ENCODE measurements at places on chromosomes 12 and 14.

- peak; percentile 65 for DNase-seq
Measured at GRCh38 chr14:23447361-23448350, 12.2 kb upstream of the MYH7 start.

DNA sequence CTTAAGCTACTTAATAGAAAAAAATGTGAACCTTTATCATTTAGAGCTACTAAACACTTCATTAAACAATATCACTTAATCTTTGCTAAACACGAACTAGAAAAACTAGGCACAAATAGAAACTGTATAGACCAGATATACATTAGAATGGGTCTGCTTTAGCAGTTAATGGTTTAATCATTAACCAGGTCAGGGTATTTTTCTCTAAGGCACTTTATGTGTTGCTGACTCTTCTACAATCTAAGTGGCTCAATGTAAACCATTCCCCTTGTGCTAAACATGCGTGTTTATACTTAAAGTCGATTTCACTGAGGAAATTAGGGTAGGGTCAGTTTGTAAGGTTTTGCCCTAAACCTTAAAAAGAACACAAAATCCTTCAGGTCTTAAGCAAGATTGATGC lies 29.7 kb downstream of the TMCC3 start:
- no peak for DNase-seq

DNA sequence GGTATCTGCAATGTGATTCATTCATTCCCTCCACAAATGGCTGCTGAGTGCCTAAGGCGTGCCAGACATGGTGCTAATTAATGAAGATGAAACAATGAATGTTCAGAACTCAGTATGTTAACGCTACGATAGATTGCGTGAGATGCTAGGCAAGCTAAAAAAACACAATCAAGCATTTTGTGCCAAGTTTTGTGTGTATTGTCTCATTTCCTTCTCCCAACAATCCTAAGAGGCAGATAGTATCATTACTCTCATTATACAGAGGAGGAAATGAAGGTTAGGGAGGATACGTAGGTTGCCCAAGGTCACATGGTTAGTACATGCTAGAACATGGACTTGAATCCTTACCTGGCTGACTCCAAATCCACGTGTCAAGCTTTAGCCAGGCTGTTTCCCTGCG lies 264.4 kb downstream of the EFCAB11 start:
- no peak for DNase-seq

DNA sequence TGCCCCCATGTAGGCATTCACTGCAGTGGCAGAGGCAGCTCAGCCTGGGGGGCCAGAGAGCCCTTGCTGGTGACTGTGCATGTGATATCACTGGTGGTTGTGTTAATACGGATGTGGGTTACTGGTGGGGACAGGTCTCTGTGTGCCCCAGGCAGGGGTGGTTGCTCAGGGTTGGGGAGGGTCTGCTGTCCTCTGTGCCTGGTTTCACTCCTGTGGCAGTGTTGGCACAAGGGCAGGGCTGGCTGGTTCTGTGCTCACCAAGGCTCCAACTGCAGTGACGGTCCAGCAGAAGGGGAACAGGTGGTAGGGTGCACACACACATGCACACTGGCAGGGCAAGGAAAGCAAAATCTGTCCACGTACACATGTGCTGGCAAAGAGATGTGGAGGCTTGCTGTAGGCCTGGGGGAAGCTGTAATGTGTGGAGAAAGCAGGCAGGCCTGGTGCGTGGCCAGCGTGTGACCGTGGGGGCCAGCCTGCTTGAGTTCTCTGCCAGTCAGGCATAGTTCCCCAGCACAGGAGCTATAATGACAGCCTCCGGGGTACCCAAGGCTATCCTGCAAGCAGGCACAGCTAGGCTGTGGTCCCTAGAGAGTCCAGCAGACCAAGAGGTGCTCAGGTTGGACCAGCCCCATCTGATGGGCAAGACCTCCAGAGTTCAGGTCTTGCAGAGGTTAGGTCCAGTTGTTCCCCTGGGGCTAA lies 254.6 kb downstream of the FBXL14 start:
- DNase-seq, result no peak

- no peak for DNase-seq
Measured at GRCh38 chr12:3035171-3035570, 42.0 kb upstream of the TSPAN9 start.

DNA sequence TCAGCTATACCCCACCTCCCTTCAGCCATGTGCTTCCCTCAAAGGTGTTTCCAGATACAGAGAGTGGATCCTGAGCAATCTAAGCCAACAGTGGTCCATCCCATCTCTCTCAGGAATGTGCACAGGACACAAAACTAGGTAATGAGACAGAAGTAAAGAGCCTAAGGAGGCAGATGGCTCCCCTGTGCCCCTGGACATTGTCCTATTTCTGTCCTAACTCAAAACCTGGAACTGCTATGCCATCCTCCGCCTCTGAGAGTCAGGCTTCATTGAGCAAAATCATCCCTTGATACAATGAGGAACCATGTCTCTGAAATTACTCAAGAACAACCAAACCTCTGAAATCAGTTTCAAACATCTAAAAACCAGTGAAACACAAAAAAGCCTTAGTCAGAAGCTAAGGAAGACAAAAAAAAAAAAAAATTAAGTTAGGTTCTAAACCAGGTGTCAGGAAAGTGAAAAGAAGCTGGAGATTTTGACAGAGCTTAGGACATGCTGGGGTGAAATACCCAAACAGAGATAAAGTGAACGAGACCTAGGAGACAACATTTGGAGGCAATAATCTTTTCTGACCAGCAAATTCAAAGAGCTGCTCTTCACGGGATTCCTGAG lies 200.3 kb upstream of the PLEKHG7 start:
- DNase-seq, result peak; percentile 12

DNA sequence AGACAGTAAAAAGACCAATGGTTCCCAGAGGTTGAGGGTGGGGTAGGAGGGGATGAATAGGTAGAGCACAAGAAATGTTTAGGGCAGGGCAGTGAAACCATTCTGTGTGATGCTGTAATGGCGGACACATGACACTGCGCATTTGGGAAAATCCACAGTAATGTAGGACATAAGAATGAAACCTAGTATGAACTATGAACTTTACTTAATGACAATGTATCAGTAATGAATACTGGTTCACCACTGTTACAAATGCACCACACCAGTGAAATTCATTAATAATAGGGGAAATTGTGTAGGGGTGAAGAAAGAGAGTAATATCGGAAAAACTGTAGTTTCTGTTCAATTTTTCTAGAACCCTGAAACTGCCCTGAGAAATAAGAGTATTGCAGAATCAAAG lies 5.6 kb downstream of the ERH start:
- DNase-seq, result no peak

GRCh38 chr12:64821116-64821630 lies 3.3 kb upstream of the TBC1D30 start:
- DNase-seq, result no peak

GRCh38 chr14:95389471-95390011 lies 69.8 kb upstream of the CLMN start:
- DNase-seq, result no peak

DNA sequence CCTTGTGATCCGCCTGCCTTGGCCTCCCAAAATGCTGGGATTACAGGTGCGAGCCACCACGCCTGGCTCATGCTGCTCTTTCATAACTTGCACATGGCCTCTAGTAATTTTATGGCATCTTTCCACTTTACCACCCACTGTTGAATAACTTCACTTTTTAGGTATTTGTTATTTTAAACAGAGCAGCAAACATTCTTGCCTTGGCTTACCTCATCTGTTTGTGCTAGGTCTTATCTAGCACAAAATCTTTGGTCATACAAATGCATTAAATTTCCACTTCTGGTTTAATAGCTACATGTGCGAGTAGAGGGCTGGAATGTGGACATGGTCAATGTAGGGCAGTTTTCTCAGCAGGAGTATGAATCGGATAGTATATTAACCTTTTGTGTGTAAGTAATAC lies 38.8 kb upstream of the ATF7IP start:
- DNase-seq, result no peak

GRCh38 chr12:128609861-128610260 lies 213.9 kb downstream of the SLC15A4 start:
- DNase-seq, result no peak

- DNase-seq, result peak; percentile 50
Measured at GRCh38 chr12:110104188-110105094, 19.7 kb upstream of the IFT81 start.

DNA sequence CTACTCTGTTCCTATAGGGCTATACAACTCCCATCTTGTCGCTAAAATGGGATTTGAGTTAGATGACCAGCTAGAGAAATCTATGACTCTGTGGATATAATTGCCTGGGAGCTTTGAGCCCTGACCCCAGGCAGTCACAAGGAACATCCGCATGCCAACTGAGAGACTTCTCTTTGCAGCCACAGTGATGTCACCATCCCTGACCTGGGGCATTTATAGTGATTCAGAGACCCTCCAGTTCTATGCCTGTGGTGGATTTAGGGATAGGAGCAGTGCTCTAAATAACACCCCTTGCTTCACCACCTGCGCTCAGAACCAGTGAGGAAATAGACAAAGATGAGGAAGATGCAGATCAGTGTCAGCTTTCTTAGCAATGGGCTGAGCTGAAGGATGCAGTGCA lies 86.2 kb downstream of the RIN3 start:
- DNase-seq, result no peak

DNA sequence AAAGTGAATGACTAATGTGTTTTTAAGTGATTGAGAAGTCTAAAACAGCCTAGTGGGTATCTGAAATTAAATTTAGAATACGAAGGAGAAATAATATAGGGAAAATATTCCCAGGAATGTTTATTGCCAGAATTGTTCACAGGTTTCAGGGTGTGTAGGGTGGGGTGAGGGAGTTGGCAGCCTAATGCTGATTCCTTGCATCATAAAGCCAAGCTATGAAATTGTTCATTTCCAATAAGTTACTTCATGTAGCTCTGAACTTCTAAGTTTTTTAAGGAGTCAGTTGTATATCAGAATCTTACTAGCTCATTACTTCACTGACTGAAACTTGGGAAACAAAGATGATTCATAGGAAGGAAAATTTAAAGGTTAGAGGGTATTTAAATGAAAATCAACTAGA lies 56.4 kb downstream of the RAB35 start:
- DNase-seq, result no peak

GRCh38 chr12:88435334-88436076 lies 144.8 kb downstream of the KITLG start:
- no peak for DNase-seq

- DNase-seq, result no peak
Measured at GRCh38 chr14:29165431-29165830, 398.8 kb downstream of the FOXG1 start.

DNA sequence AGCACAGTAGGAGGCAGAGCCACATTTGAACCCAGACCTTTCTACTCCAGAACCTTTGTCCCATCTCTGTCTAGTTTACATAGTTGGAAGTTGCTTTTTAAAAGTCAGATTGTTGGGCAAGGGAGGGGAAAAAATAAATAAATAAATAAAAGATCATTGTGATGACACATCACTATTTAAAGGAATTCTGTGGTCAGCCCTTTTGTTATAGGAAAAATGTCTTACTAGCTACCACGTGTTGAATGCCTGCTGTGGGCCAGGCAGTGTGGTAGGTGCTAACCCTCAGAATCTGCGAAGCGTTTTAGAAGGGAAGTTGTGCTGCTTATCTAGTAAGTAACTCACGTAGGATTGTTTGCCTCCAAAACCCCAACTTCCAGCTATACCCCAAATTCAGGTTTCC lies 62.3 kb downstream of the BHLHE41 start:
- no peak for DNase-seq

- no peak for DNase-seq
Measured at GRCh38 chr12:41100572-41100971, 87.5 kb upstream of the PDZRN4 start.

DNA sequence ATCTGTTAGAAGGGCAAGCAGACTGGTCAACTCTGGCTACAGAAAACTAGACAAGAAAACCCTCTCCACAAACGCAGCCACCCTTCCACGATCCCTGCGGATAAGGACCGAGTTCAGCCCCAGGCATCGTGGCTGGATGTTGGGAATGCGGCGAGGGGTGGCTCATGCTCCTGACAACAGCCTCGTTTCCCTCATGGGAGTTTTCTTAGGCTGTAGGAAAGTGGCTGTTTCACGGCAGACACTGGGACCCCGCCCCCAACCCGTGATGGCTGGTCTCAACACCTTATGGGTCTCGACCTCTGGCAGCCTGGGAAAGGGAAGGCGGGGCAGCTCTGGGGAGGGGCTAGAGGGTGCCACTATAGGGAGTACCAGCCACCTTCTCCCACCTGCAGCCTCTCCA lies 123.3 kb downstream of the RFLNA start:
- no peak for DNase-seq

DNA sequence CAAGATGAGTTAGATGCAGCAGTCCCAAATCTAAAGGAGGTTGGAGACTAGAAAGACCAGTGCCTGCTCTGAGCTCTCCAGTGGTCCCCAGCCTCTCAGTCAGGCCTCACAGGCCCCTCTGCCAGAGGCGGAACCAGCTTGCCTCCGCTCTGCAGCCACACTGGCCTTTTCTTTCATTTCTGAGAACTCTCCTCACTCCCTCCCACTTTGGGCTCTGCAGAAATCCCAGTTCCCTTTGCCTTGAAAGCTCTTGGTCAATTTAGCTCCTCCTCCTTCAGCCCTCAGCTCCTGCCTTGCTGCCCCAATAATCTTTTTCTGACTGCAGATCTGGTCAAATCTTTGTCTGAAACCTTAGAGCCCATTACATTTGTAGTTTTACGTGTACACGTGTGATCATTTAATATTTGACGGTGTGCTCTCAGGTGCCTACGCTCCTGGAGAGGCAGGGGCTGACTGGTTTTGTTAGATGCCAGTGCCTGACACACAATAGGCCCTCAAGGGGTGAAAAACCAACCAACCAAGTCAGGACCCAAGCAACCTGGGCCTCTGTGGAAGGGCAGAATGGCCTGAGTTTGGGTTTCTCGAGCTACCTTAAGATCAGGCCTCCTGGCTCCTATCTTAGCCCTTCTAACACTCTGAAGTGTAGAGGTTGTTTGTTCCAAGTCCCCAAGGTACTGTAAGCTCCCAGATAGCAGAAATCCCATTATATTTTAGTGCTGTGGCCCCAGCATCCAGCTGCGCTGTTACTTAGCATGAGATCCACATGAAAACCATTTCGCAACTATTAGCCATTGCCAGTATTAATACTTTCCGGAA lies 1.1 kb upstream of the NUDT4 start:
- peak; percentile 46 for DNase-seq

DNA sequence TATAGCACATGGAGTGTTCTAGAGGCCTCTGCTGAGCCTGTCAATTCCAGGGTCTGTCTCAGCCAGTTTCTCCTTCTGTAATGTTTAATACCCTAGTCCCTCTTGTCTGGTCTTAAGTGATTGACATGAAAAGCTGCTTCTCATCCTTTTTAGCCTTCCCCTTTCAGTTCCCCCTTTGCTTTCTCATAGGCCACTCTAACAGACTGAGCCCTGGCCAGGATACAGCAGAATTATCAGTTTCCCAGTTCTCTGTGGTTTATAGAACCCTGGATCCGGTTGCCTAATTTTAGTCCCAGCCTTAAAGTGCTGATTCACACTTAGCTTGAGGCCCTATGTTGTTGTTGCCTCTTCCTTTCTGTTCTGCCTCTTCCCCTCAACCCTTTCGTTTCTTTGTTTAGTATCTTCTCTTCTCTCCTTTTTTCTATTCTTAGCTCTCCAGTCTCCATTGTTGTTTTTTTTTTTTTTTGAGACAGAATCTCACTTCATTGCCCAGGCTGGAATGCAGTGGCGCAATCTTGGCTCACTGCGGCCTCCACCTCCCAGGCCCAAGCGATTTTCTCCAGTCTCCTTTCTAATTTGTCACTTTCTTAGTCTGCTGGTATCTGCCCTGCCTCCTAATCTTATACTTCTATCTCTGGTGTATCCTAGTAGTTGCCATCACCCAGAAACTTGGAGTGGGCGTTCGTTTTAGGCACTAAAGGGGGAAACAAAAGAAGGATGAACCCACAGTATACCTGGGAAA lies 2.9 kb upstream of the BIN2 start:
- DNase-seq, result no peak
